Activated CD4-positive, alpha-beta T cell treated with anti-CD3 and anti-CD28 coated beads, Interleukin-2, amount 50 U/mL, for 48 hours (primary cell): ENCODE measurements at places on chromosomes 2 and 18.

DNA sequence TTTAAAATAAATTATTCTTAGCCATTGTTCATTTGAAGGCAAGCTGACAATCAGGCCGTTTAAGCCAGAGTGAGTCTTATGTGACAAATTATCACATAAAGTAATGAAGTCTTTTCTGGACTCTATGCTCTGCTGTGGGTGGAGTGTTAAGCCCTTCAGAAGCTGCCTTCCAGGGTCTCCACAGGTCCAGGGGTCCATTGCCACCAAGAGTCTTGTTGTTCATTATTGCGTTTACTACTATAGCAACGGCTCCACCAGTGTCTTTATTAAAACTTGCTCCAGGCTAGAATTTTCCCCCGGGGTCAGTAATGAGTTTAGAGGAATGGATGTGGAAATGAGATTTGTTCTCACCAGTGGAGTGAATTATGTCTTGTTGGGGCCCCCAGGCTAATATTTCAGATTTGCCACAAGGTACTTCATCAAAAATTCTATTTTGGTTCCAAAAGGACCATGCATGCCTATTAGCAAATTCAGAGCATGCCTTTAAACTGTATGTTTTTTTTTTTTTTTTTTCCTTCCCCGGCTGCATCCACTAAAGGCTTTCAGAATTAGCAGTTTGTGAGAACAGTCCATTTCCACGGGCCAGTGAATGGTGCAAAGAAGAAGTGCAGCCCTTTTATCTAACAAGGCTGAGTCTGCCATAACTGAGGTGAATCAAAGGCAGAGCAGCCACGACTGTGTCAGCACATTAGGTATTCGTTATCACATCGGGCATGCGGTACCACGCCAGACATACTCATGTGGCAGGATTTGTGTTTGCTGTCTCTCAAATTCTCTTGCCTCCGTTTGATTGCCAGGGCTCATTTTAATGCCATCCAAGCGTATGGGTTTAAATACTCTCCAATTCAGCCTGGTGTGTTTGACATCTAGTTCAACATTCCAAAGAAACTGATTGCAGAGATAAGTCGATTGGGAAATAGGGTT is 26.2 kb upstream of the LRRTM1 start:
- no peak for DNase-seq

DNA sequence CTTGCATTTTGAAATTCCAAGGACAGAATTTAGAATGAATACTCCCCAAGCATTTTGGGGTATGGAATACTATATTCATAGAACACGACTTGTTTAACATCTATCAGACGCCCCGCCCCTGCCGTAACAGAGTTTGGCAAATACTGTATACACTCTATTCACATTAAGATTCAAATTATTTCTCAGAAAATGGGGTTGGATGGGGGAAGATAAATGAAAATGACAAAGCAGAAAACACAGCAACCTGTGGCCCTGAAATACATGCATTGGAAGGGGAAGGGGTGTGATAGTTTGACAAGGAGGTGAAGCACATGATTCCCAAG is 634.6 kb upstream of the SLC39A10 start:
- DNase-seq = no peak

GRCh38 chr2:133456971-133457370 is 111.3 kb downstream of the NCKAP5 start:
- DNase-seq = no peak

GRCh38 chr2:237330541-237330940 is 83.4 kb downstream of the COL6A3 start:
- DNase-seq = no peak

- DNase-seq = no peak
These were observed 179.5 kb downstream of the CELF4 start for GRCh38 chr18:37385846-37386778.

DNA sequence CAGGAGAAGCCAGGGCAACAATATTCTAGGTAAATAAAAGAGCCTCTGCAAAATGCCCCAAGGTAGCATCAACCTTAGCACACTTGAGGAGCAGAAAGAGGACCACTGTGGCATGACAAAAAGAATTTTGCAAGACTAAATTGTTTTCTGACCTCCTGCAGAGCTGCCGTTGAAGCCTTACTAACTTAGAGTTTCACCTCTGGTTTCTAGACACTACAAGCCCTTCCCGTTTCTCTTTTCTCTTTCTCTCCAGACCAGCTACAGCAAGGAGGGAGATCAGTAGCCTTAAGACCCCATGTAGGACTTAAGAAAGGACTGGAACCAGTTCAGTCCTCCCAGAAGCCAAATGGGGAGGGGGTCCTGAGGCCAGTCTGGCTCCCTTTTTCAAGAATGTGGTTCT is 73.3 kb upstream of the SP3 start:
- DNase-seq = no peak

DNA sequence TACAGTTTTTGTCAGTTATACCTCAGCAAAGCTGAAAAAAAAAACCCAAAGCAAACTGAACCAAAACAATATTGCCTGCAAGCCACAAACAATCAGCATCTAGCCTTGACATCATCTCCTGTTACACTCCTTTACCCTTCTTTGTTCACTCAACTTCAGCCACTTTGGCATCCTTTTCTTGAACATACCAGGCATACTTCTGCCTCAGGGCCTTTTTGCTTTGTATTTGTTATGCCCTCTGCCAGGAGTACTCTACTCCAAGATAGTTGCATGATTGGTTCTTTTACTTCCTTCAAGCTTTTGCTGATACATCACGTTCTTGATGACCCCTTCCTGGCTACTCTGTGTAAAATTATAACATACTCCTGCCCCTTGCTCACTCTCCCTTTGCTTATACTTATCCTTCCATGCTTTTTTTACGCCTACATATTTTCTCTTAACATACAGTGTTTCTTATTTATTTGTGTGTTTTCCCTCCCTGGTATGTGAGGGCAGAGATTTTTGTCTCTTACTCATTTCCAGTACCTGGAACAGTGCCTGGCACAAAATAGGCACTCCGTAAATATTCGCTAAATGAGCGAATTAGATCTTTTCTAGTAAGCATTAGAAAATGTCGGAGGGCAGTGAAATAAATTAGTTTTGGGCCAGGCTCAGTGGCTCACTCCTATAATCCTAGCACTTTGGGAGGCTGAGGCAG is 12.7 kb downstream of the ABI2 start:
- no peak for DNase-seq

- no peak for DNase-seq
These were observed 19.2 kb downstream of the ASAP2 start for GRCh38 chr2:9225806-9226205.

DNA sequence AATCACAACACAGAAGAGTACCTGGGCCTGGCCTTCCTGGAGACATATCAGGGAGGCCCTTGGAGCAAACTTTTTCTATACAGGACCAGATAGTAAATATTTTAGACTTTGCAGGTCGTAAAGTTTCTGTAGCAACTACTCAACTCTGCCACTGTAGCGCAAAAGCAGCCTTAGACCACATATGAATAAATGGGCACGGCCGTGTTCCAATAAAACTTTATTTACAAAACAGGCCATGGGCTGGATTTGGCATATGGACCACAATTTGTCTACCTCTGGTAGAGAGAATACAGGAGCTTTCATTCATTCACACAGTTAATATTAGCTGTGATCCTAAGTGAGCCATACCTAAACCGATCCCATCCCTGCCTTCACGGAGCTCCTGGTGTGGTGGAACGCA is 98.6 kb upstream of the CAB39 start:
- no peak for DNase-seq

- DNase-seq = no peak
These were observed 22.1 kb downstream of the MTX2 start for GRCh38 chr2:176291335-176291734.

DNA sequence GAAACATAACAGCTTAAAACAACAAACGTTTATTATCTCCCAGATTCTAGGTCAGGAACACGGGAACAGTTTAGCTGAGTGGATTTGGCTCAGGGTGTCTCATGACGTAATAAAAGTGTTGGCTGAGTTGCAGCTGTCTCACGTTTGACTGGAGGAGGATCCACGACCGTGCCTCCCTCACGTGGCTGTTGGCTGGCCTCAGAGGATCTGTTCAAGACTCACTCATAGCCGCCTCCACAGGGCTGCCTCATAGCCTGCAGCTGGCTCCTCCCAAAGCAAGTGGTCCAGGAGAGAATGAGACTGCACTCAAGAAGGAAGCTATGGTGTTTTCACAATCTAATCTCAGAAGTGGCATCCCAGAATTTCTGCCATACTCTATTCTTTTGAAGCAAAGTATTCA is 167.1 kb downstream of the RPRM start:
- no peak for DNase-seq

GRCh38 chr18:23650968-23651927 is 11.5 kb downstream of the ANKRD29 start:
- no peak for DNase-seq

- DNase-seq = no peak
These were observed 75.7 kb downstream of the MYO1B start for GRCh38 chr2:191320881-191321280.

GRCh38 chr18:55351980-55352714 is 235.8 kb downstream of the TCF4 start:
- no peak for DNase-seq

DNA sequence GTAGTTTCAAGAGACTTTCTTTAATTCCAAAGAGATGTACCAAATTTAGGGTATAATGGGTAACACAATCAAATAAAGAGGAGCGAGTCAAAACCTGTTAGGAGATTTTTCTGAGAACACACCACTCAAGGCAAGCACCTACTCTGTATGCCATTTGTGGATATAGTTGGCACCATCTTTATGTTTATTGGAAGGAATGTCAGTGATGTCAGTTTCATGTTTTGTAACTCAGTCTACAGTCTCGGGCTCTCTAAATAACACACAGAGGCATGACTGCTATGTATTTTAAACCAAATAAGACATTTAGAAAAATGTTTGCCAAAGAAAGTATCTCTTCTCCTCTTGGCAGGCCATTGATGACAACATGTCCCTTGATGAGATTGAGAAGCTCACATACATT is 59.7 kb downstream of the CPS1 start:
- no peak for DNase-seq

- DNase-seq = no peak
These were observed 28.1 kb downstream of the USP37 start for GRCh38 chr2:218540015-218540414.

DNA sequence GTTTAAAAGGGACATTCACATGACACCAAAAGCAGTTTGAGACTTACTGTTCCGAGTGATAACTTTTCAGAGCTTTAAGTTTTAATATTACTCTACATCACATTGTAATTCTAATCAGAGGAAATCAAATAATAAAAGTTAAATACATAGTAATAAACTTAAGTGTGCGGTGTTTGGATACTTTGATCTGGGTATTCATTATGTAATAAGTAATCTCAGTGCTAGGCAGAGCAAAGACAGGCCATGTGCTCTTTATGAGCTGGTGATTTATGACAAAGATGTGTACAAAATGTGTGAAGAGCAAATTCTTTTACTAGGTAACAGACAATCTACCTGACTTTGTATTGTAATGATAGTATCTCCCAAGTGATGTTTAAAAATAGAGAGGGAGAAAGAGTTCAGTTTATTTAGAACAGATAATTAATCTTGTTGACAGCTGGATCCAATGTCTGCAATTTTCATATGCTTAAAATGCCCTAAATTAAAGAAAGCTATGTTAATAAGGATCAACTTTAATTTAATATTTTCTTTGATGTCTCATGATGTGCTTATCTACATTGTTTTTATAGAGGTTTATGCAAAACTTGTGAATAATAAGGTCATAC is 4.4 kb downstream of the CFAP221 start:
- DNase-seq = no peak

DNA sequence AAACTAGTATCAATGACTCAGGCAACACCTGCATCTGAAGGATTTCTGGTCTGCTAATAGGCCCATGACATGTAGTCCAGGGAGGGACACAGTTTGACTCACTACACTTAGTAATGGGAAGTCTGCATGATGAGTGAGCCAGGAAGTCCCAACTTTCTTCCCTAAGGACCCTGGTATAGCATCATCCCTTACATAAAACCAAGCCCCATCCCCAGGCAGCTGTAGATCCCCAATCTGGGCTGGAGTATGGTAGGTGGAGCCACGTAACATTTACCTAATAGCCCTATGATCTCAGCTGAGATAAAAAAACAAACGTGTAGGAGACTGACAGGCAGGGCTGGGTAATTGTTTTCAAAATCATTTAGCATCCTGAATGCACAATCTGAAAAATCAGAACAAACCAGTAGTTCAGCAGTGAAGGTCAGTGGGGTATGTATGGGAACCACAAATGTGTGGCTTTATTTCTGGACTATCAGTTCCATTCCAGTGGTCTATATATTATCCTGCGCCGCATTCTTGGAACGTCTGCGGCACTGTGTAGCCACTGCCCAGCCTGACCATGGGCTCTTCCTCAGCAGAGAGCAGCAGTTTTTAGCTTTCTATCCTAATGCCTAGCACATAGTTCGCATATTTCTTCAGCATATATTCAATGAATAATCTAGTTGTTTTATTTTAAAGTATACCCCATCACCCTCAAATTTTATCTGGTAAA is 33.5 kb downstream of the EPB41L3 start:
- no peak for DNase-seq

DNA sequence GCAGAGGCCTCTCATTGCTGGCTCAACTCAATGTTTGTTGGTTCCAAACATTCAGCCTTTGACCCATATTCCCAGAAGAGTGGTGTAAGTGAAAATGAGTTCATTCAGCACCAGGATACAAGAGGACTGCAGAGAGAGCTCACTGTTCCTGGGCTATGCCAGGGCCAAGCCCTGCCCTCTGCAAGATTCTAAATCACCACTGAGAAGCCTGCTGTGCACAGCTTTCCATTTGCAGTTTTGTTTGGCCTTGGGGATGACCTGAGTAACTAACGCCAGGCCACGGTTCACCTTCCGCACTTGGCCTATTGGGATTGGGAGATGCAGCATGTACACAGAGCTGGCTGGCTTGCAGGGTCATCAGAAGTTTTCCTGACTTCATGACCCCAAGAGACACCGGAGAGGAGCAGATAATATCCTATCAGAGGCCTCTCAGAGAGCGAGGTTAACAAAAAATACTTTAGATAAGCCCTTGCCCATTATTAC is 12.6 kb downstream of the GKN1 start:
- DNase-seq = no peak

DNA sequence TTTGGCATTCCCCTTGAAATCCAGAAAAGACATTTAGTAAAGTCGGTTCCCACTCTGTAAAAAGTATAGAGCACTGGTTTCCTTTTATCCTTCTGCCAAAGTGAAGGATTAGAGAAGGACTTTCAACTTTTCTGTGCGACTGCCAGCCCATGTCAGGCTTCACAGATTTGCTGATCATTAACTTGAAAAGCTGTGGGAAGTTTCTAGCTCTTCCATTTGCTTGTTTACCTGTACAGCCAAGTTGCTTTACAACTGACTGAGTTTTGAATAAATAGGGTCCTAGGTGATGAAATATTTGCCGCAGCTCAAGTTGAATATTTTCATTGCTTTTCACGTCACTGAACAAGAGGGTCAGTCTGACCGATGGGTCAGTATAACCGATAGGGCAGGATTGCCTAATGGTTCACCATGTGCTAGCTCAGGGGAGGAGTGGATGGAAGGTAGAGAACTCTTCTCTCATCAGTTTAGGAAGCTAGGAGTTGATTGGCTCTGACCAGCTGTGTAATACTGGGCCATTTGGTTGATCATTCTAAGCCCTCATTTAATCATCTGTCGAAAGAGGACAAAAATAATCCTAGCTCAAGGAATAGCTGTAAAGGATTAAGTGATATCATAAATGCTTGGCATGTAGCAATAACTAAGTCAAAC is 30.4 kb downstream of the UPP2 start:
- DNase-seq = no peak
